NCI-H1417 (cell line): ENCODE measurements at places on chromosomes 6 and 20.

DNA sequence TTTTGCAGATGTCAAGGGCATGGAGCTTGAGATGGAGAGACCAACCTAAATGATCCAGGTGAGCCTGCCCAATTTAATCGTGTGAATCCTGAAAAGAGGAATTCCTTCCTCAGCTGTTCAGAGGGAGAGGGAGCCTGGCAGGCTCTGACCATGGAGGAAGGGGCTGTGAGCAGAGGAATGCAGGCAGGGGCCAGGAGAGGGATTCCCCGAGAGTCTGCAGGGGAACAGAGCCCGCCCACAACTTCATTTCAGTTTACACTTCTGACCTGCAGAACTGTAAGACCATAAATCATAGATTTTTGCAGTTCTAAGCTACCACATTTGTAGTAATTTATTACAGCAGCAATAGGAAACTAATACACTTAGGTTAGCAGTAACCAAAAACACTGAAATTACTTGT is 164.1 kb downstream of the TBXT start:
- no peak for DNase-seq

DNA sequence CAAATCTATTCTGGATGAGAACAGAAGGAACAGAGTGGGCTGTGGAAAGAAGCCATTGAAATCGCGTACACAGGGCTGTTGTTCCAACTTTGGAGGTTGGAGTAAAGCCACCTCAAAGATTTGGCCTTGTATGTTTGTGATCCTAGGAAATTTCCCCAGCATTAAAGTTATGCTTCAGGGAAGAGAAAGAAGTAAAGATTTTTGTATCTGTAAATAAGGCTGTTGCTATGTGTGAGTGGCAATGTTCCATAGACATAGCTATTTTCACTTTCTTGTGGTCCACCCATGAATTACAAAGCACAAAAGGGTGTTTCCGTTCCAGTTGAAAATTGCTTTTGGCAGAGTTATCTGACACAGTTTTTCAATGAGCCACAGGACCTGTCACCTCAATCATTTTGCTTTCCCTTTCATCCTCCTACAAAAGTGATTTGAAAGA is 321.3 kb downstream of the TFAP2B start:
- no peak for DNase-seq

GRCh38 chr6:138113588-138114210 is 6.5 kb upstream of the PERP start:
- DNase-seq, result no peak

- peak; percentile 40 for DNase-seq
Measured at GRCh38 chr6:110681543-110682459, 133.5 kb downstream of the CDK19 start.

DNA sequence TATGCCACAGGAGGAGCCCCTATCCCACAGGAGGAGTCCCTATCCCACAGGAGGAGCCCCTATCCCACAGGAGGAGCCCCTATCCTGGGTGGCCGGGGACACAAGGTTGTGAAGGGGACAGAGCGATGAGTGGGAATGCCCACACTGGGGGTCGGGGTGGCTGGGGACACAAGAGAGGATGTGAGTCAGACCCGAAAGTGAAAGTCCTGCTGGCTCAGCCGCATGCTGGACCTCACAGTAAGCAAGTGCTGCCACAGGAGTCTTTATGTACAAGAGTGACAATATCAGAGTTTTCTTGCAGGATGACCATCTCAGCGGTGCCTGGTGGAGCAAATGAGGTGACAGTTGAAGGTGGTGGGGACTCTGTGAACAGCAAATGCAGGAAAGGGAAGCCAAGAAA is 93.7 kb downstream of the PSMB1 start:
- DNase-seq, result no peak

- DNase-seq, result no peak
Measured at GRCh38 chr20:50398821-50399554, 111.2 kb upstream of the PTPN1 start.

DNA sequence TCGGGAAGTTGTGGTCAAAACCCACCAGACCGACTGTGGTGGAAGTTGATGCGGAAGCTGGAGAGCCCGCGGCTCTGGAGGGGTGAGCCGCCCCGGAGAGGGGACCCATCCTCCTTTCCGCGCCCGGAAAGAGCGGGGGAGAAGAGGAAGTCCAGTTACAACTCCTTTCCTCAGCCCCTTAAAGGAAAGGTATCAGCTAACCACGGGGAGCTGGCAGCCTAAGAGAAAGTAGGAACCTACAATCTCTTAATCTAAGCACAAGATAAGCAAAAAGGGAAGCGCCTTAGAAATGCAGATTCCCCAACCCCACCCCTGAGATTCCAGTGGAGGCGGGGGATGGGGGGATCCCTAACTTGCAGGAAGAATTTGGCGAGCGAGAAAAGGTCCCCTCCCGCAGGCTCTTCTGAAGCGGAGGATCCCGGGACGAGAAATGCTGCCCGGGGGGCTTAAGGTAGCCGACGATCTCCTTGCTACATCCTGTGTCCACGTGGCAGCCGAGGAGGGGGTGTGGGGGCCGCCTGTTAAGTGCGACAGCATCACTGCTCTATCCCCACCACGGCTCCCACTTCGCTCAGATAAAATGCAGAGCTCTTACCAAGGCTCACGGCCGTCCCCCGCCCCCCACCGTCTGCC is 87.5 kb downstream of the ZFP64 start:
- DNase-seq, result no peak

- DNase-seq, result peak; percentile 86
Measured at GRCh38 chr6:33878562-33878961, 74.8 kb upstream of the MLN start.

DNA sequence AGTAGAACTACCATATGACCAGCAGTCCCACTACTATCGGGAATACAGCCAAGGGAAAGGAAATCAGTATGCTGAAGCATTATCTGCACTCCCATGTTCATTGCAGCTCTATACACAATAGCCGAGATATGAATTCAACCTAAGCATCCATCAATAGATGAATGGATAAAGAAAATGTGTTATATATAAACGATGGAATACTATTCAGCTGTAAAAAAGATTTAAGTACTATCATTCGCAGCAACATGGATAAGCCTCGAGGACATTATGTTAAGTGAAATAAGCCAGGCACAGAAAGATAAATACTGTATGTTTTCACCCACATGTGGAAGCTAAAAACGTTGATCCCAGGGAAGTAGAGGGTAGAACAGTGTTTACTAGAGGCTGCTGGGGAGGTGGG is 44.1 kb downstream of the DTNBP1 start:
- DNase-seq, result no peak

DNA sequence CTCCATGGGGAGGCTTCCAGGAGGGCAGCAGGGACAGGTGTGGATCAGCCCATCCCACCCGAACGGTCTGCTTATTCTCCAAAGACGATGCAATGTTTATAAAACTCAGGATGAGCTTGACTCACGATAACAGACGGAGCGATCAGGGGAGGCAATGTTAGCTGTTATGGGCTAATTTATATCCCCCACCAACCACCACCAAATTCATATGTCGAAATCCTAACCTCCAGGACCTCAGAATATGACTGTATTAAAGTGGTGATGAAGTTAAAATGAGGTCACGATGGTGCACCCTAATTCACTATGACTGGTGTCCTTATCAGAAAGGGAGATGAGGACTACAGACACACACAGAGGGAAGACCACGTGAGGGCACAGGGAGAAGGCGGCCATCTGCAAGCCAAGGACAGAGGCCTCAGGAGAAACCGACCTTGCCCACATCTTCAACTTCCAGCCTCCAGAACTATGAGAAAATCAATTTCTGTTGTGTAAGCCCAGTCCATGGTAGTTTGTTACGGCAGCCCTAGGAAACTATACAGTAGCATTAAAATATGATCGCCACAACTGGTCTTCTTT is 7.0 kb downstream of the ADTRP start:
- peak; percentile 15 for DNase-seq

DNA sequence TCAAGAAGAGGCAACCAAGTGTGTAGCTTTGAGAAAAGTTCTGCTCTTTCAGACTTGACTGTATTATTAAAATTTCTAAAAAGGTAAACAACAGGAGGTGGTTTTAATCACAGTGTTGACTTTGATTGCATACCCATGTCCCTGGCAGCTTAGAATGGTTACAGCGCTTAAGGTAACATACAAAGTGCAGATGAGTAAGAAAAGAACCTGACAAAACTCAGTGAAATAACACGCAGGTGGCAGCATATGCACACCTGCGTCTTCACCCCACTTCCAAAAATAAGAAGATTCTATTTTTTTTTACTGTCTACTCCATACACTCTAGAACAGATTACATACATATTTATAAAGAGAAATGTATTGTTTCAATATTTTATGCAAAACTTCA is 233.5 kb downstream of the GMPR start:
- DNase-seq, result no peak

DNA sequence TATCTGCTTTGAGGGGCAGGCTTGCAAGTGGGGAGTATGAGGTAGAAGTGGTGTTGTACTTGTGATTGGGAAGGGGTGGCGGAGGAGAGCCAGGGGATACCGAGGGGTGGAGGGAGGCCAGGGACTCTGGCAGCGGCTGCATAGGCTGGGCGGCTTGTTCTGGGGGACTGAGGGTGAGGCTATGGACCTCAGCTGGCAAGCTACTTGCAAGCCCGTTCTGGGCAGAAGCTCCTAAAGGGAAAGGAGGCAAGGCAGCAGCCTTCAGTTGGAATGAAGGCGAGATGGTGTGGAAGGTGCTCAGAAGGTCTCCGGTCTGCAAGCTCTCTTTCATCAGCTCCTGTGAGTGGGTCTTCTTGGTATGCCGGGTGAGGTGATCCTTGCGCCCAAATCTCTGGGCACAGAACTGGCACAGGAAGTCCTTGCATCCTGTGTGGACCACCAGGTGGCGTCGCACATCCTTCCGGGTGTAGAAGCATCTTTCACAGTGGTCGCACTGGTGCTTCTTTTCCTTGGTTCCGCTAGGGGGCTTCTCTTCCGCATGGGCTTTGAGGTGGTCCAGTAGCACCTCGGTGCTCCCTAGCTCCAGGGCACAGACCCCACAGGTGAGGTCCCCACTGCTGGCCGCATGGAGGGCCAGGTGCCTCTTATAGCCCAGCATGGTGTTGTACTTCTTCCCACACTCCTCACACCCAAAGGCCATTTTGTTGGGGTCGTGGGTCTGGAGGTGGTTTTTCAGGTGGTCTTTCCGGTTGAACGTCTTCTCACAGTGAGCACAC is 66.0 kb downstream of the PLAGL1 start:
- peak; percentile 29 for DNase-seq

- no peak for DNase-seq
Measured at GRCh38 chr6:76438768-76439167, 366.3 kb upstream of the IMPG1 start.

DNA sequence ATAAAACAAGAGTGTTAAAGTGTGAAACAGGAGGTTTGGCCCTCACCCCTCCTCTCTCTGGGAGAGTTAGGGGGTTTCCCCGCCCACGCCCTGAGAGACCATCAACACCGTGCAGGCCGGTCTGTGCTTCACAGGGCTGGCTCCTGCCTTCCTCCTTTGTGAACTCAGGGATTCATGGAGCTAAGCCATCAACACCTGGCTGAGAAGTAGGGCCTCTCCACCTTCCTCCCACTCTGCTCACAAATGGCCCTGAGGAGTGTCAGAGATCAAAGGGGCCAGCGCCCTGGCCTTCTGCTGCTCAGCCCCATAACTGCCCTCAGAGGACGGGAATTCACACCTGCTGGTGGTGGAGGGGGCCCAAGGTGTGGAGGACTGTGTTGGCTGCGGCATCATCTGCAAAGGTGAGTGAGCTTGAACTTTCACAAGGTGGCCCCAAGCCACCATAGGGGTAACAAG is 88.6 kb downstream of the PSMB1 start:
- no peak for DNase-seq

DNA sequence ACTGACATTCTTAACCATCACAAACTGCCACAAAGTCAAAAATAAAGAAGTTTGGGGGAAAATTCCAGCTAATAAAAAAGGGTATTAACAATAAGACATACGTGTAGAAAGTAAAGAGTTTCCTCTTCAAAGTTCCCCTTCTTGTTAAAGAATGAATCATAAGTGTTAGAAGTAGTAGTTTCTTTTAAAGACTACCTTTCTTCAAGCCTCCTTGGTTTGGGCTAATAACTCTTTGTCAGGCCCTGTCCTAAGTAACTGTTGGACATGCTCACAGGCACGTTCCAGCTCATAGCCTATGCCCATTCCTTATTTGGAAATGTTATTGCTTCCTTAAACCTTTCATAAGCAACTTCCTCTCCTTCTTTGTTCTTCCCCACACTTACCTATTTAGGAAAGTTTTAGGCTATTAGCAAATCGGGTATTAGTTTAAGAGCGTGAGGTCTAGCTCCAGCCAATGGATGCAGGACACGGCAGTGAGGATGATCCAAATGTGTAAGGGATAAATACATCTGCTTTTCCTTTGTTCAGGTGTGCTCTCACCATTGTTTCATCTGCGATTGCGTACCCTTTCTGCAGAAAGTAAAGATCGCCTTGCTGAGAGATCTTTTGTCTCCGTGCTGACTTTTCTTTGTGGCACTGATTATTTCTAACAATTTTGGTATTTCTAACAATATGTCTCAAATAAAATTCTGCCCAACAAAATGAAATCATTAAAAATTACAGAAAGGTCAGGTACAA is 64.9 kb downstream of the CHD6 start:
- no peak for DNase-seq

DNA sequence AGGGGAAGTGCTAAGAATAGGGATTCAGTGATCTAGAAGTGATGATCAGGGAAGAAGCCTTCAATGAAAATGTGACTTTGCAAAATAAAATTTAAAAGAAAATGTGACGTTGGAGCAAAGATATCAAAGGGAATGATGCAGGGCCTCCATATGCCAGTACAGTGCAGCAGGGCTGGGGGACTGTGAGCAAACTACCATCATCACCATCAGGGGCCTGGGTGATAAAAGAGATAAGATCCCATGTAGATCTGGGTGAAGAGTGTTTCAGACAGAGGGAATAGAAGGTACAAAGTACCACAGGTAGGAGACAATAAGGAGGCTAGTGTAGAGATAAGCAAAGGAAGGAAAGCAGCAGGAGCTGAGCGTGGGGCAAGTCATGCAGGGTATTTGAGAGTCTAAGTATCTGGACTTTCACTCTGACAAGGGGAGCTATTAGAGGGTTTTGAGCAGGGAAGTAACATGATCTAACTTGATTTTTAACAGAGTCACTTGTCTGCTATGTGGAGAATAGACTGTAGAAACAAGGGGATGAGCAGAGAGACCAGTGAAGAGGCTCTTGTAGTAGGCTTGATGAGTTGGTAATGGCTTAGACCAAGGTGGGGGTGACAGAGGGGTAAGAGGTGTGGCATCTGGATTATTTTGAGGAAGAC is 295.6 kb downstream of the ZFAND3 start:
- peak; percentile 19 for DNase-seq

- DNase-seq, result no peak
Measured at GRCh38 chr6:111725446-111726112, 119.9 kb upstream of the TRAF3IP2 start.

- no peak for DNase-seq
Measured at GRCh38 chr6:62075869-62076268, 210.2 kb downstream of the KHDRBS2 start.
